Adrenal gland (tissue), 19 donors: ENCODE measurements at places on chromosomes 7 and 10.

- no peak for DNase-seq
Observed at GRCh38 chr7:32152576-32152975, 82.4 kb upstream of the PDE1C start.

DNA sequence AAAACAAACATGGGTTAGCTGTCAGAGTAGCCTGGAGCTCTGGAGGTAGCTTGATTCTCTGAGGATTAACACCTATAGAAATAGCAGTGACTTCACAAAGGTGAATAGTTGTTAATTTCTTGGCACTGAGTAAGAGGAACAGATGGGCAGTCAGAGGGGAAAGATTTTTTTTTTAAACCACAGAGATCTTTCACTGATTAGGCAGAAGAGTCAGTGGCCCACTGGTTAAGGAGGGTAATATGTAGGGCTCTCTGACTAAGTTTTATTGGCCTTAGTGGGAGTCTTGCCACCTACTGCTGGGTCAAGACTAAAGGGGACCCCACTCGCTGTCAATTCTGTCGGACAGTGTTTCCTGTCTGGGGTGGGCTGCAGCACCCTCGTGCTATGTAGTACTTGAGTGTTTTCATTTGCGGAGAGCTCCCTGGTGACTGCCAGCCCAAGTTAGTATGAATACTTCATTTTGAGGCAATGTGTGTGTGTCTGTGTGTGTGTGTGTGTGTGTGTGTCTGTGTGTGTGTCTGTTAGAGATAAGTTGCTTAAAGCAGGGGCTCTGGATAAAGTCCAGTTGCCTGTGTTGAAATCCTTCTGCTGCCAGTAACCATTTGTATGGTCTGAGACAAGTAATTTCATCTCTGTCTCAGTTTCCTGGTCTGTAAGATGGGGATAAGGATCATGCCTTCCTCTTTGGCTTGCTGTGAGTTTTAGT lies 145.2 kb downstream of the ARID5B start:
- no peak for DNase-seq

DNA sequence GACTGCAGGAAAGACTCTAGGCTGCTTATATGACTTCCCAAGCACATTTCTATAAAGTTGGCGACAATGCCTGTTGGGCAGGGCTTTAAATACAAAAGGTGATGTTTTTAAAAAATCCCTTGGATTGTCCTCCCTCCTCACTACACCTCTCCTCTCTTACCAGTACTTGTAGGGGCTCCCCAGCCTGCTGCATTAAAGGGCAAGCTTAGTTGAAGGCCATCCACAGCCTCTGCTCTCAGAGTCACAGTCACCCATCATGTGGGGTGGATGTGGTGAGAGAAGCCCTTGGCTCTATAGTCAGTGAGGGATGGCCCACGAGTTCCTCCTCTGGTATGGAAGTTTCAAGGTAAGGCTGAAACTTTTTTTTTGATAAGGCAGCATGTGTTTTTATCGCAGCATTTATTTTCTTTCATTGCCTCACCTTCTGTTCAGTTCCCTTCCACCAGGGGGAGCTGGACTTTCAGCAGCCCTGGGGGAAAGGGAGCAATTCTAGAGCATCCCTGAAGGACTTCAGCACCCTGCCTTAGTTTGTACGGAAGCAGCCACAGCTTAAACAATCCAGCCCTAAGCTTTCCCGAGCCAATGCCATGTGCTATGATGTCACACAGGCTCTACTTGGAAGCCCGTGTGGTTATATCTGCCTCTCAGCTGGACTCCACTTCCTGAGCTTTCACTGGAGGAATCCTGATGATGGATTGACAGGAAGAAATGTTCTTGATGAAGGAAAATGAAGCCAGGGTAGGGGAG lies 131.9 kb downstream of the CALCR start:
- no peak for DNase-seq

DNA sequence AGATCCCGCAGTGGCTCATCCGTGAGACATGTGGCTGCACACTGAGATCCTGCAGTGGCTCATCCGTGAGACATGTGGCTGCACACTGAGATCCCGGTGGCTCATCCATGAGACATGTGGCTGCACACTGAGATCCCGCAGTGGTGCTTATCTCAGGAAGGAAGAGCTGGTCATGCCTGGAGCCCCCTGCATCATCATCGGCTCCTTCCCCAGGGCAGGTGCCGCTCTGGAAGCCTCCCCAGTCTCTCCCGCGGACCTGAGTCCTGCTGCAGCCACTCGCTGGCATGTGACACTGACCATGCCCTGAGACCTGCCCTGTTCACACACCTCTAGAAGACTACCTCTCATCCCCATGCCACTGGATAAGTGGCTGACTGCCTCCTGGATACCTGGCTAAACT lies 181.3 kb downstream of the PTPRN2 start:
- DNase-seq: no peak
